Pons (tissue), 1 donor: ENCODE measurements at places on chromosomes 2 and 18.

- no peak for DNase-seq
Measured at GRCh38 chr18:79637181-79637920, 42.3 kb upstream of the CTDP1 start.

- DNase-seq: peak; percentile 55
Measured at GRCh38 chr18:26804519-26804918, 61.0 kb downstream of the AQP4 start.

- DNase-seq: no peak
Measured at GRCh38 chr18:79413025-79413424, 17.3 kb downstream of the NFATC1 start.

- DNase-seq: no peak
Measured at GRCh38 chr2:47179388-47179787, 24.3 kb upstream of the STPG4 start.

DNA sequence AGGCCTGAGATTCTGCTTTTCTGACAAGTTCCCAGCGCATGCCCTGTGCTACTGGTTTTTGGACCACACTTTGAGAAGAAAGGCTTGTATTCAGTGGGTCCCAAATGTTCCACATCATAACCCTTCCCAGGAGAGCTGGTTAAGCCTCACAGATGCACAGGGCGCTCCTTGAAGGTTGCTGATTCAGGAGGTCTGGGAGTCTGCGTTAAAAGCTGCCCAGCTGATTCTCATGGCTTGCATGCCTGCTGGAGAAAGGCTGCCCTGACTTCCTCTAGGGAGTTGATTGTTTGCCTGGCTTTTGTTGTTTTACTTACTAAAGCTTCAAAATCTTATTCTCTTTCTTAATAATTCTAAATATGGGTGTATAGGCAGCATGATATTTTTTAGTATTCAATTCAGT is 20.7 kb downstream of the CRYGD start:
- no peak for DNase-seq

- DNase-seq: no peak
Measured at GRCh38 chr2:39733070-39733674, 45.9 kb downstream of the THUMPD2 start.

DNA sequence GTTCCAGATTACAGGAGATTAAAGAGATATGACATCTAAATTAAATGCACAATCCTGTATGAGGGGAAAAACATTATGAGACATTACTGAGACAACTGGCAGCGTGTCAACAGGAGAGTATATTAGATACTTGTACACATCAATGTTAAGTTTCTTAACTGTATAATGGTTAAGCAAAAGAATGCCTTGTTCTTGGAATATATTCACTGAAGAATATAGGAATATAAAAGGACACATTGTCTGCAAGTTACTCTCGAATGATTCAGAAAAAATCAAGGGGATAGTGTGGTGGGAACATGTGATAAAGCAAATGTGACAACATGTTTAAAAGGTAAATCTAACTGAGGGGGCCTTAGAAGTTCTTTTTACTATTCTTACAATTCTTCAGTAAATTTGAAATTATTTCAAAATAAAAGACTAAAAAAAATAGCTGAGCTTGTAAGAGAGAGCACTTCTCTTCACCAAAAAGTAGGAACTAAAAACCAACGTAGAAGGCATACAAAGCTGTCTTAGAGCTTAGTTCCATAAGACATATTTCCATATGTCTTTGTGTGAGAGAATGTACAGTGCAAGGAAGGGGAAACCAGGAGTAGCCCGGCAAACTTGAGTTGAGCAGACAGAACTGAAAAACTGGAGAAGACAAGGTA is 7.5 kb downstream of the WDPCP start:
- no peak for DNase-seq

GRCh38 chr2:107197594-107198294 is 311.8 kb upstream of the ST6GAL2 start:
- DNase-seq: no peak

- peak; percentile 67 for DNase-seq
Measured at GRCh38 chr2:47264143-47264542, 109.0 kb upstream of the STPG4 start.

GRCh38 chr2:121128741-121129659 is 156.0 kb downstream of the TFCP2L1 start:
- DNase-seq: peak; percentile 60

DNA sequence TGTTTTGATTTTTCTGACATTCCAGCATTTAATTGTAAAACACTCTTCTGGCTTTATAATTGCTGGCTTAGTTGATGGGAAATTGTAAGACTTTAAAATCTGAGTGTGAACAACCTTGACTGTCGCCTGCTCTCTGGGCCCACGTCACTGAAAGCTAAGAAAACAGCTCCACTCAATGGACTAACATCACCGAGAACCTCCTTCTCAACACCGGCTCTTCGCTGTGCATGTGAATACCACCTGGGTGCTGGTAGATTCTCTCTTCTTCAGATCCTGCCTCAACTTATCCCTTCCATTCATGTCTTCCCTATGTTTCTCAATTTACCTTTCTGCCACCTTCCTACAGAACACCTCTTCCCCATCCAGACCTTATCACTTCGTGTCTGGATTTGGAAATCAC is 523.1 kb upstream of the ID2 start:
- no peak for DNase-seq

GRCh38 chr2:62406573-62407043 is 99.4 kb downstream of the TMEM17 start:
- no peak for DNase-seq

DNA sequence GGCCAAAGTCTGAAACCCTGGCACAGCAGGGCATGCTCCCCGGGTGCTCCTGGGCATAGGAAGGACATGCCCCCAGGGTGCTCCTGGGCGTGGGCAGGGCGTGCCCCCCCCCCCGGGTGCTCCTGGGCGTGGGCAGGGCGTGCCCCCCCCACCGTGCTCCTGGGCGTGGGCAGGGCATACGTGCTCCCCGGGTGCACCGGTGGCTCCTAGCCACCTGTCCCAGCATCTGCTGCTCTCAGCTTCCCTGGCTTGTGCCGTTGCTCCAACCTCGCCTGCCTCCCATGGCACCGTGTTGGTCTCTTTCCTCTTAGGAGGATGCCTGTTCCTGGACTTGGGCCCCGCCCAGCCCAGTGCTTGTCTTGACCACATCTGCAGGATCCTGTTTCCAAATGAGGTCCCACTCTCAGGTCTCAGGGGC is 95.6 kb upstream of the CTDP1 start:
- DNase-seq: no peak

DNA sequence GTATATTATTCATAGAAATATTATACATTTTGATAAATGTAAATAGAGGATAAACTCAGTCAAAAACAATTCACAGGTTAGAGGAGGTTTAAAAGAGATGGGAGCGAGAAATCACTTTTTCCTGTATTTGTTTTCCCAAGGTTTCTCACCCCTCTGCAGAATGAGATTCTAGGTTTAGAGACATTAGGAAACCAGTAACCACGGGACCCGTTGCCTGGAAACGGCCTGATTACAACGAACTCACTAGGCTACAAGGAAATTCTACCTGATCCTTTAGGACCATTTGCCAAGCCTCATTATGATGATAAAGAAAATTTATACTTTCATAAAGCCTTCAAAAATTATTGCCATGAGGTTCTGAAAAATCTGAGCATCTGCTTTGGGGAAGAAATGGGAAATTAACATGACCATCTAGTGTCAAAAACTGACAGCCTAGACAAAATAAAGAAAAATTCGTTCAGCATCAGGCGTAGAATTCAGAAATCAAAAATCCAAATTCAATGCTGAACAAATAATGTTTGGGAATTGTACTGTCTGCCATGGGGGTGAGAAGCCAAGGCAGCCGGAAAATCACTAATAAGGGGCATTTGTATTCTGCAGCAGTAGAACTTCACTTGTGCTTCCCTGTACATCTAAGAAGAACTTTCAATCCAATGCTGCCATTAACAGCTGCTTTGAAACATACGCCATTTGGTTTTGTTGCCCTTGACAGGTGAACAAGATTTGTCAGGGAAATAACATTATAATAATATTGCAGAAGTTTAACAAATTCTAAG is 262.3 kb downstream of the NRXN1 start:
- no peak for DNase-seq

GRCh38 chr18:47724186-47724975 is 206.1 kb downstream of the SMAD2 start:
- no peak for DNase-seq

- DNase-seq: no peak
Measured at GRCh38 chr2:157419031-157419575, 24.8 kb downstream of the CYTIP start.

DNA sequence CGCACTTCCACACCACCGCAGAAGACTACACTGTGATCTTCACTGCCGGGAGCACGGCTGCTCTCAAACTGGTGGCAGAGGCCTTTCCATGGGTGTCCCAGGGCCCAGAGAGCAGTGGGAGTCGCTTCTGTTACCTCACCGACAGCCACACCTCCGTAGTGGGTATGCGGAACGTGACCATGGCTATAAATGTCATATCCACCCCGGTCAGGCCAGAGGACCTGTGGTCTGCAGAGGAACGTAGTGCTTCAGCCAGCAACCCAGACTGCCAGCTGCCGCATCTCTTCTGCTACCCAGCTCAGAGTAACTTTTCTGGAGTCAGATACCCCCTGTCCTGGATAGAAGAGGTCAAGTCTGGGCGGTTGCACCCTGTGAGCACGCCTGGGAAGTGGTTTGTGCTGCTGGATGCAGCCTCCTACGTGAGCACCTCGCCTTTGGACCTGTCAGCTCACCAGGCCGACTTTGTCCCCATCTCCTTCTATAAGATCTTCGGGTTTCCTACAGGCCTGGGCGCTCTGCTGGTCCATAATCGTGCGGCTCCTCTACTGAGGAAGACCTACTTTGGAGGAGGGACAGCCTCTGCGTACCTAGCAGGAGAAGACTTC is 12.5 kb downstream of the MOCOS start:
- no peak for DNase-seq

- no peak for DNase-seq
Measured at GRCh38 chr2:217880287-217880889, 122.4 kb downstream of the TNS1 start.

GRCh38 chr2:95298486-95299111 is 1.5 kb downstream of the KCNIP3 start:
- no peak for DNase-seq

DNA sequence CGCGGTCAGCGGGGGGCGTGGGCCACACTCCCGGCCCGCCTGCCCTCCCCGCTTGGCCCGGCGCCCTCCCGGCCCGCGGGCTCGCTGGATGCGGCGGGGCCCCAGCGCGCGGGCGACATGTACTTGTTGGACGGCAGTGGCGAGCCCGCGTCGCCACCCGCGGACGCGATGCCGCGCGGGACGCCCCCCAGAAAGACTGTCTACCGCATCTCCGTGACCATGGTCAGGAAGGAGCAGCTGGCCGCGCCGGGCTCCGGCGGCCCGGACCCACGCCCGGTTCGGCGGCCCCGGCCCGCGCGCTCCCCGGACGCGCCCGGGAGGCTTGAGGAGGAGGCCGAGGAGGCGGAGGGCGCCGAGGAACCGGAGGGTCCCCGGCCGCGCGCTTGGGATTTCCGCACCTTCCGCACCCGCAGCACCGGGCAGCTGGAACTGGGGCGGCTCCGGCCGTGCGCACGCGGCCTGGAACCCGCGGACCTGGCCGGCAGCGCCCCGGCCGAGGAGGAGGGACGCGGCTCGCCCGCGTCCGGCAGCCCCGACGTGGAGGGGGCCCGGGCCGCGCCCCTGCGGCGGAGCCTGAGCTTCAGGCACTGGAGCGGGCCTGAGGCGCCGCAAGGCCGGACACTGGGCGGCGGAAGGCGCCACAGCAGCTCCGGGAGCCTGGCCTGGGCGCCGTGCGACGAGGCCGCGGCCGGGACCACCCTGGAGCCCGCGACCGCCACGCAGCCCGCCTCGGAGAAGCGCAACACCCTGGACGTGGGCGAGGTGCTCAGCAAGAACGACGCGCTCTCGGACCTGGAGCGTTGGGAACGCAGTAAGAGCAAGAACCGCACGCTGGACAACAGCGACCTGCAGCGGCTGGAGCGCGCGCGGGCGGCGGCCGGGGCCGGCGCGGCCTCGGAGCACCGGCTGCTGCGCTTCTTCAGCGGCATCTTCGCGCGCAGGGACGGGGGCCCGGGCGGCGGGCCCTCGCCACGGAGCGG is 176.4 kb downstream of the AGAP1 start:
- peak; percentile 62 for DNase-seq

- no peak for DNase-seq
Measured at GRCh38 chr2:184206045-184206444, 392.3 kb upstream of the ZNF804A start.

GRCh38 chr2:172377408-172377807 is 50.0 kb upstream of the ITGA6 start:
- DNase-seq: no peak

DNA sequence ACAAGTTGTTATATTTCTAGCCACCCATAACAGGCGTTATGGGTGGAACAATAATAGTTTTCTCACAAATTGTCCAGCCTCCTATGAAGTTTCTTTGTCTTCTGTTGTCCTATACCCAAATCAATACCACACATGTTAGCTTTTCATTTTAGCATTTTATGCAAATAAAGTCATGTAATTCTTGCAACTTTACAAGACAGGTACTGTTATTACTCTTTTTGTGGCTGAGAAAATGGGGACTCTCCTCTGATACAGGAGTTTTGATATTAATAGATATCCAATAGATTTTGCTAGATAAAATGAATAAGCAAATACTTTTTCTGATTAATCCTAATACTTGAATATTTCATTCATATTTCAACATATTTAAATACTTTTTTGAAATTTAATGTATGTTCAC is 151.0 kb downstream of the PMAIP1 start:
- DNase-seq: no peak

DNA sequence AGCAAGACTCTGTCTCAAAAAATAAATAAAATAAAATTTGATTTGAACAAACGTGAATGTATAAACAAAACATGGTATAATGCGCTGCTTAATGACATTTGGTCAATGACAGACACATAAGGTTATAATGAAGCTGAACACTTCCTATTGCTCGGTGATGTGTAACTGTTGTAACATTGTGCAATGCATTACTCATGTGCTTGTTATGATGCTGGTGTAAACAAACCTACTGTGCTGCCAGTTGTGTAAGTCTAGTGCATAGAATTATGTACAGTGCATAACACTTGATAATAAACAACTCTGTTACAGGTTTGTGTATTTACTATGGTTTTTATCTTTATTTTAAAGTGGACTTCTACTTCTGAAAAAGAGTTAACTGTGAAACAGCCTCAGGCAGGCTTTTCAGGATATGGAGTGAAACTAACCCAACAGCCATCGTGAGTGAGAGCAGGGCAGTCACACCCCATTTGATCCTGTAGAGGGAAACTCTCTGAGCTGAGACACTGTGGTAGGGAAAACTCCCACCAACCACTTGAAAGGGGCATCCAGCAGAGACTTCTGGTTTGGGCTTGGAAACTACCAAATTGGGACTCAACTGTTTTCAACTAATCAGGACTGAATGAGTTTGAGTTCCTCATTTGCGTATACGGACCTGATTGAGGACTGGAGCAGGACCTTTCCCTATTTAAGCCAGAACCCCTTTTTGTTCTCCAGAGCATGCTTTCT is 8.7 kb upstream of the RPRD1A start:
- no peak for DNase-seq

GRCh38 chr2:168766600-168766999 is 35.8 kb upstream of the NOSTRIN start:
- DNase-seq: no peak

DNA sequence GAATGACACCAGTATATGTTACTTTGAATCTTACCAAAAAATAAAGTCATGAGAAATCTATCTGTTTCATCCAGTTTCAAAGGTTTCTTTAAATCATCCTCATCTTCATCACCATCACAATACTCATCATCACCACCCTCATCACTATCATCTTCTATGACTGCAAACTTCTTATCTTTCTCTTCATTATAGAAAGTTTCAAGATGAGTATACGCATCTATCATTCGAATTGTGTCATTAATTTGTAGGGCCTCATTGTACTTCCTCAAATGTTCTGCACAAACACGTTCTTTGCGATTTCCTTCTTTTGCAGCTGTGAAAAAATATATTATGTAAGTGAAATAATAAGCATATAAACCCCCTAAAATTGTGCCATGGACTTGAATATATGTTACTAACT is 34.1 kb upstream of the FAP start:
- DNase-seq: no peak
